ENCODE measurements at places on chromosomes 3 and 15. TPM values are rescaled to one million over a fixed set of nuclear protein-coding genes. Genes with fewer than 3 reads are reported as not detected.

Gene CCR3
- total RNA-seq = 0.60 TPM

DNA sequence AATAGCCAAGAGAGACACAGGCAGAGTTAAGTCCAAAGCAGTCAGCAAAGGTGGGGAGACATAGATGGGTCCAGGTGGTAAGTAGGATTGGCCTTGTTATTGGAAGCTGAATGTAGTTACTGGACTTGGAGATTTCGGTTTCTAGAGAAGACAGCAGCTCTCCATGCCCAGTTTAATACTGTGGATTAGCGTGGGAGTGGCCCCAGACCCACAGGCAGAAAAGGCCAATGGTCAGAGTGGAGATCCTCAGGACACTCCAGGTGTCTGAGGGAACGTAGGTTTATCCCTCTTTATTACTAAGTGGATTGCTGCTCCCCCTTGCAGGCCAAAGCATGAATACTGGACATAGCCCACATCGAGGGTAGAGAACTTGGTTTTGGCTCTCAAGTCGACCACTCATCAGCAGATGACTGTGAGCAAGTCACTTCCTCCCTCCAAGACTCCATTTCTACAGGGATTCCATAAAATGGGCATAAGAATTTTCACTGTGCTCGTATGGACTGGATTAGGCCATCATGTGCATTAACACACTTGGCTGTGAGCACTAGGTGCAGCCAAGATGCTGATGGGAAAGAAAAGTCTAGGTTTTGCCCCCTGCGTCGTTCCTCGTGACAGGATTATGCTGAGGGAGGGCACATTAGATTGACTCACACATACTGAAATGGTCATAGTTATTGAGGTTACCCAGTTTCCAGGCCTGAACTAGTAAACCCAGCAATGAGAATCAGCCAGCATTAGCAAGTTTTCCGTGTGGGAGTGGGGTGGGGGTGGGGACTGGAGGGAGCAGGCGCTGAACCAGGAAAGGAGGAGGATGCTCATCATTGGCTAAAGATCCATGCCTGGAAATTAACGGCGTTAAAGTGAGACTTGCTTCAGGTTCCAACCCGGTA lies 225.2 kb upstream of the TPRG1 start:
- peaks cover 22% of the 10 kb centered on the region for H3K27me3 ChIP-seq
- H3K4me1 ChIP-seq = peaks cover 27% of the 10 kb centered on the region
- H3K4me3 ChIP-seq = peak overlapping the region; percentile 36
- peak overlapping the region; percentile 84 for H3K27ac ChIP-seq
- no peak for DNase-seq

DNA sequence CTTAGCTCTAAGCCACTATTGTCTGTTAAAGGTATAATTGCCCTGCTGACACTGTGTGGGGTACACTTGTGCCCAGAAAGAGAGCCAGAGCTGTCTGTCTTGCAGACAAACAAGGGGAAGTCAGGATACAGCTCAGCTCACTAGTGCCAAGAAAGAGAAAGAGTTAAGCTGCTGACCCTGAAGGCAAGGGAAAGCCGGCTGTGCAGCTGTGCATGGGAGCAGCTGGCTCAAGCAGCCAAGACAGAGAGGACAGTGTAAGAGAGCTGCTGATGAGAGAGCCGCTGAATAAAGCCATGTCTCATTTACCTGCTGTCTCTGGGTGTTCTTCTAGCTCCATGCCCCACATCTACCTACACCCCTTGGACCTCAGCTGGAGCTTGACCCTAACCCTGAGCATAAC lies 428.1 kb upstream of the NAALADL2 start:
- H3K4me3 ChIP-seq = no peak overlapping the region
- no peak overlapping the region for H3K27ac ChIP-seq
- no peak for DNase-seq

- H3K27ac ChIP-seq = no peak overlapping the region
- H3K36me3 ChIP-seq = no peaks in the 10 kb centered on the region
- no peak overlapping the region for H3K4me3 ChIP-seq
- H3K4me1 ChIP-seq = no peaks in the 10 kb centered on the region
- no peaks in the 10 kb centered on the region for H3K27me3 ChIP-seq
Observed at GRCh38 chr3:5613599-5613998, 426.1 kb downstream of the EDEM1 start.

GRCh38 chr3:180102134-180102533 lies 65.4 kb upstream of the PEX5L start:
- no peaks in the 10 kb centered on the region for H3K27me3 ChIP-seq
- no peak for DNase-seq
- H3K27ac ChIP-seq = no peak overlapping the region
- H3K4me3 ChIP-seq = no peak overlapping the region
- H3K36me3 ChIP-seq = no peaks in the 10 kb centered on the region

DNA sequence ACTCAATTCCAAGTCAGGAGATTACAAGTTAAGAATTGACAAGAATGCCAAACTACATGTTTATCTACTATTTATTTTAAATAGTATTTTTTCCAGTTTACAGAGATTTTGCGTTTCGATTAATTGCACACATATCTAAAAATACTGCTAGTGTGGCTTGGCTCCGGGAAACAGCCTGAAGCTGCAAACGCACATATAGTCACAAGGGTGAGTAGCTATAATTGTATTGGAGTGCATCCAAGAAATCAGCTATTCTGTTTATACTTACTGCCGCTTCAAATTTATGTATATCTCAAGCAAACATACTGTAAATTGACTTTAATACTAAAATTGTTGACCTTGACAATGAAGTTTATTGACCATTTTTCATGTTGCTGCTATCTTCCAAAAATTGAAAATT lies 77.0 kb upstream of the PLSCR5 start:
- H3K27me3 ChIP-seq = no peaks in the 10 kb centered on the region
- H3K4me1 ChIP-seq = no peaks in the 10 kb centered on the region
- H3K27ac ChIP-seq = no peak overlapping the region
- H3K4me3 ChIP-seq = no peak overlapping the region
- DNase-seq = no peak

DNA sequence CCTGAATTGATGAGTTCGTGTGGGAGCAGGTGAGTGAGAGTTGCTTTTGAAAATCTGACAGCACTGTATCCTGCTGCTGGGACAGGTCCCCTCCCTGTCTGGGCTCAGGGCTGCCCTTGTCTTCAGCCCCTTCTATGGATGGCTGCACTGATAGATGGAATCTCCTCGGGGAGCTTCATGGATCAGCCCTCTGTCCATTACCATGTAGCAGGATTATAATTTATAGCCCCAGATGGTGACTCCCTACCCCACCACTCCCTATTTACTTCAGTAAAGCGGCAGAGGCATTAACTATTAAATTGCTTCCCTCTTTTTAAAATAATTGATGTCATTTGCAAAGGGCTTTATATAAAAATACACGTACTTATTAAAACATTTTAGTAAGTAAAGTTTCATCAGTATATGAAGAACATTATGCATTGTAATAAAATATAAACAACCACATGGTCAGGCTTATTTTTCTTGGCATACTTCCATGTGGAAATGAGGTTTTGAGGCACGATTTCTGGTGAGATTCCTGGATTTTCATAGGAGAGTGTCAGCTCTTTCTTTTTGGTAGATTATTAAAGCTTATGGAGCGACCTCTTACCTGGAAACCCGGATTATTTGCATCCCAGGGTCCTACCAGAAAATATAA lies 38.5 kb downstream of the MAP3K13 start:
- no peak overlapping the region for H3K27ac ChIP-seq
- H3K27me3 ChIP-seq = no peaks in the 10 kb centered on the region
- H3K4me3 ChIP-seq = no peak overlapping the region
- no peak for DNase-seq
- no peaks in the 10 kb centered on the region for H3K4me1 ChIP-seq

Gene THRB
- 24.2 TPM for total RNA-seq

- no peaks in the 10 kb centered on the region for H3K36me3 ChIP-seq
- H3K27me3 ChIP-seq = no peaks in the 10 kb centered on the region
- DNase-seq = no peak
Observed at GRCh38 chr3:70811880-70812279, 499.4 kb upstream of the MDFIC2 start.

Gene TIMP4
- 0.72 TPM for total RNA-seq

- peak overlapping the region; percentile 76 for H3K27ac ChIP-seq
- H3K27me3 ChIP-seq = no peaks in the 10 kb centered on the region
- peaks cover 44% of the 10 kb centered on the region for H3K4me1 ChIP-seq
- no peak for DNase-seq
- H3K36me3 ChIP-seq = peaks cover 11% of the 10 kb centered on the region
Observed at GRCh38 chr3:37147666-37148065, 26.7 kb downstream of the LRRFIP2 start.

DNA sequence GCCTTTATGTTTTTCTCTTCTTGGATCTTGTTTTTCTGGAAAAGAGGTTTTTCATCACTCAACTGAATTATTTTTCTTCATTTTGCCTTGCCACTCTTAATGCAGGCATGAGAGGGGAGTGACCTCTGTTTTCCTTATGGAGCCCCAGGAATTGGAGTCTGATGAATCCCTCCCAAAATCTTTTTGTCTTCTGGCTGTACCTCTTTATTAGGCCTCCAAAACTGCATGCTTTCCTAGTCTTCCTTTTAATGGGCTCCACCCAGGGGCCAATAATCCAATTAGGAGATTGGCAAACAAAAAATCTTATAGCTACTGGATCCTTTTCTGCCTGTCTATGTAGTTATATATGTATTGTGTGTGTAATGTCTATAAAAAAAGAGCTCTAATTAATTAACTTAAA lies 192.4 kb upstream of the PEX5L start:
- no peak for DNase-seq
- H3K27me3 ChIP-seq = no peaks in the 10 kb centered on the region
- no peak overlapping the region for H3K4me3 ChIP-seq
- no peak overlapping the region for H3K27ac ChIP-seq
- no peaks in the 10 kb centered on the region for H3K4me1 ChIP-seq

GRCh38 chr3:113174801-113175485 lies 36.4 kb upstream of the BOC start:
- H3K36me3 ChIP-seq = no peaks in the 10 kb centered on the region
- H3K27ac ChIP-seq = no peak overlapping the region
- H3K4me1 ChIP-seq = no peaks in the 10 kb centered on the region
- DNase-seq = no peak
- no peaks in the 10 kb centered on the region for H3K27me3 ChIP-seq
- H3K4me3 ChIP-seq = no peak overlapping the region

DNA sequence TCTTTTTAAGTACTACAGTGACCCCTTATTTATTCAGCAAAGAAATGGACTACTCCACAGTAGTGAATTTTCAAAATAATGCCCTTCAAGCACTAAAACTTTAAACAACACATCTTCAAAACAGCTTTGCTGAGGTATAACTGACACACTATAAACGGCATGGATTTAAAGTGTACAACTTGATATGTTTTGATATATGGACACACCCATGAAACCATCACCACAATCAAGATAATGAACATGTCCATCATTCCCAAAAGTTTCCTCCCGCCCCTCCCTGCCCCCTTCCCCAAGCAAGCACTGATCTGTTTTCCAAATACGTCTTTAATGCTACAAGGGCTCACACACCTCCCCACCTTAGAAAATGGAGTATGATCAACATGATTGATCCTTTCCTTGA lies 1.6 kb upstream of the FURIN start:
- peaks cover 26% of the 10 kb centered on the region for H3K4me1 ChIP-seq
- no peak overlapping the region for H3K4me3 ChIP-seq
- H3K27ac ChIP-seq = no peak overlapping the region
- H3K36me3 ChIP-seq = no peaks in the 10 kb centered on the region

Gene SLC6A20
- total RNA-seq = not detected

Gene BMF
- total RNA-seq = 31.5 TPM

Gene SLC22A13
- 0.46 TPM for total RNA-seq

Gene BLM
- 12.0 TPM for total RNA-seq

GRCh38 chr3:168341192-168341815 lies 245.6 kb upstream of the GOLIM4 start:
- DNase-seq = no peak
- no peaks in the 10 kb centered on the region for H3K36me3 ChIP-seq
- no peaks in the 10 kb centered on the region for H3K4me1 ChIP-seq
- H3K27me3 ChIP-seq = no peaks in the 10 kb centered on the region
- H3K4me3 ChIP-seq = no peak overlapping the region
